ENCODE measurements at places on chromosomes 3 and 15.

DNA sequence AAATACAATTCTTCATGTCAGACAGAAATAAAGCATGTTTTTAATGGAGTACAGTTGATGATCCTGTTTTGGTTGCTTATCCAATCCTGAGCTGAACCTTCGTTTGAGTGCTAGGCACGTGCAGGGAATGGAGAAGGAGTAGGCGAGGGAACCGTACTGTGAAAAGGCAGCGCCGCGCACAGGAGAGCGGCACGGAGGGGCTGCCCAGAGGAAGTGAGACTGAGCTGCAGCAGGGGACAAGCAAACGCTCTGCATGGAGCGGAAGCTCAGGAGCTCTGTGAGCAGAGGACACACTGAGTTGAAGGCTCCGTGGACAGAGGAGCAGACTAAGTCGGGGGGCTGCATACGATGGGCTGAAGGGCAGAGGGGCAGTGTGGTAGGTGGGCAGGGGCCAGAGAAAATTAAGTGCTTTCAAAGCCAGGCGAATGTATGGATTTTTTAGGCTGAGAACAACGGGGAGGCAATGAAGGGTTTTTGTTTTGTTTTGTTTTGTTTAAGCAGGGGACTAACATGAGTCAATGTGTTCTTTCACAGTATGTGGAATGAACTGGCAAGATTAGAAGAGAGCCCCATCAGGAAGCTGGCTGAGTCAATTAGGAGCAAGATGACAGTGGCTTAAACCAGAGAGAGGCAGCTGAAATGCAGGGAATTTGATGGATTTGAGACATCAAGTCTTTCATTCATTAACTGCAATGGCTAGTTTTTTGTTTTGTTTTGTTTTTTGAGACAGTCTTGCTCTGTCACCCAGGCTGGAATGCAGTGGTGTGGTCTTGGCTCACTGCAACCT, 23.8 kb upstream of the TM2D3 start:
- no peak for DNase-seq

GRCh38 chr3:189195302-189195701, 23.5 kb downstream of the TPRG1 start:
- no peak for DNase-seq

- no peak for DNase-seq
Measured at GRCh38 chr3:161253711-161254110, 32.6 kb downstream of the NMD3 start.

DNA sequence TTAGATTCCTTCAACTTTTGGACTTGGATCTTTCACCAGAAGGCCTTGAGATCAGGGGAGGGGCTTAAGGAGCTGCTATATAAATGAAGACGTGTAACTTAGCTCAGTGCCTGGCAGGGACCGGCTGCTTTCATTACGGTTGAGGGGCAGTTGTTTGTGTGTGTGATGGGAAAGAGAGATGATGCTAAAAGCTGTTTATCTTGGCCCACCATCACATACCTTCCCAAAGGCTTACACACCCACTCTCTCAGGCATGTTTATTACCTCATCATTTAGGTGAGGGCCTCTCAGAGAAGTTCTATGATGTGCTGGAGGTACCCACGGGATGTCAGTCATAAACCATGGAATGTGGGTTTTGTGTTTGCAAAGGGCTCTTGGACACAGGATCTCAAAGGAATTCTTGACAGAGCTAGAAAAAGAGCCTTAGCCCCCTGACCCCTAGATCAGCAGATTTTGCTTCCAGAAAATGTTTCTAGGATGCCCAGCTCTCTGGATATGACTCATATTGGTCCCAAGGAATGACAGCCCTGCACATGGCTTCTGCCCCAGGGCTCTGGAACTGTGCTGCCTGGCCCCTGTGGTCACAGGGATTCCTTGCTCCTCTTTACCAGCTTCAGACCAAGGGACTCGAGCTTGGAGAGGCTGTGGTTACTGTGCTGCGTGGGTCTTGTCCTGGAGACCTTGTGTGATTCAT, 15.9 kb upstream of the SMAD3 start:
- DNase-seq = no peak

DNA sequence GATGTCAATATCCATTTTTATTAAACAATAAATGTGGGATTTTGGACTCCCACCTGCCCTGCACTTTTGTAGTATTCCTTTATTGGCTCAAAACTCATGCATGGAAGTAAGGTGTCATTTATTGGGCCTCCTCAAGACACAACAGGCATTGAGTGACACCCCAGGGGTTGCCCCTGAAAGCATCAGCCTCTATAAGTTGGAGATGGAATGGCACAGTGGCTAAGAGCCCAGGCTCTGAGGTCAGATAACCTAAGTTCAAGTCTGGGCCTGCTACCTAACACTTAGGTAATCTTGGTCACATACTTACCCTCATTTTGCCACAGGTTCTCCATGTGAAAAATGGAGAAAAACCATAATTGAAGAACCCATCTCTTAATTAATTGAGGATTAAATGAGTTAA, 4.6 kb downstream of the CAPN3 start:
- no peak for DNase-seq

DNA sequence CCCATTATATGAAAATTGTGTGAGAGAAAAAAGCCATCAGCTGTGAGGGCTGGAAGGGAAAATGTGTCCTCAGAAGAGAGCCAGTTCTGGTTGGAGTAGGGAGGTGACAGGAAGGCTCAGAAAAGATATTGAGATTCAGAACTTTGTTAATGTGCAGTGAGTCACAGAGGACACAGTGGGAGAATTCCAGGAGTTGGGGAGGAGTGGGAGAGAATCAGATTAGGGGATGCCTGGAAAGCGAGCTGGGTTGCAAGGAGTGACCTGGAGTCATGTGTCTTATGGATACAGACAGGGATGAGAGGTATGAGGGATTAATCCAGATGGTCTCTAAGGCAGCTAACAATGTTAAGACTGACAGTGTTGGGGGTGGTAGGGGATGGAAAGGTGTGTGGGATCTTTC, 67.5 kb downstream of the CHST2 start:
- no peak for DNase-seq

- DNase-seq = no peak
Measured at GRCh38 chr3:115626721-115627120, 3.4 kb downstream of the GAP43 start.

DNA sequence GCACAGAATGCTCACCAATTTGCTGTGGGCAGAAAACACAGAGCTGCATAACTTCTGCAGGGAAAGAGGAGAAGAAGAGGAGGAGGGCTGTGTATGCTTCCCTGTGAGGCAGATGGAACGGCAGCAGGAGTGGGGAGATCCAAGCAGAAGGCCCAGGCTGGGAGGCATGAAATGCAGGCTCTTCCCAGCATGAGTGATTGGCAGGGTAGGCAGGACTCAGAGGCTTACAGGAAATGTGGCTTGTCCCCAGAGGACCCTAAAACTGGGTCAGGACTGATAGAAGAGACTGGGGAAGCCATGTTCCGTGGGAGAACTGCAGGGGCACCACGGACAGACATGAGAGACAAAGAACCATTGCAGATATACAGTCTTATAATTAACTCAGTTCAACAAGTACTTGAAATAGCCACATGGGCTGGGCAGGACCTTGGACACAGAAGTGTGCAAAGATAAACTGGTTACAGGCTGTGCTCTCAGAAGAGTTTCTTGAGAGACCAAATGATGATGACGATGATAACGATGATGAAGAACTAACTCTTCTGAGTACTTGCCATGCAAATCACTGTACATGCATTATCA, 286.9 kb downstream of the EPHB1 start:
- no peak for DNase-seq

- no peak for DNase-seq
Measured at GRCh38 chr15:86066174-86066834, 13.4 kb upstream of the AGBL1 start.

- DNase-seq = no peak
Measured at GRCh38 chr15:101489237-101489598, 289 bp downstream of the PCSK6 start.

DNA sequence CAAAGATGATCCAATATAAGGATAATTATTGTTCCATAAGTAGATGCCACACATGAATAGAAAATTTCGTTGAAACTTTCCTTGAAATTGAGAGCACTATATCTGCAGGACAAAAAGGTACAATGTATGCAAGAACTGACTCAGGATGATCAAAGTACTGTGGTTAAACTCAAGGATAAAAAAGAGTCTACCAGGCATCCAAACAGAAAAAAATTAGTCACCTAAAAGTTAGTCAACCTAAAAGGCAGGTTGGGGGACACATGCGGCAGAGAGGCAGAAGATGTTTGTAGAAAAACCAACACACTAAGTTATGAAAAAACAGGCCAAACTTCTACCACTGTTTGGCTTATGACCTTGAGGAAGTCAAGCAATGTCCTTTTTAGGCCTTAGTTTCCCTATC, 68.7 kb downstream of the GSK3B start:
- no peak for DNase-seq

- DNase-seq = no peak
Measured at GRCh38 chr3:138448631-138449030, 14.2 kb downstream of the ESYT3 start.

- DNase-seq = no peak
Measured at GRCh38 chr3:196688349-196688748, 23.7 kb downstream of the CEP19 start.

- no peak for DNase-seq
Measured at GRCh38 chr3:181610973-181611265, 100.8 kb upstream of the SOX2 start.

GRCh38 chr15:64694816-64695215, 80.6 kb downstream of the RBPMS2 start:
- no peak for DNase-seq

DNA sequence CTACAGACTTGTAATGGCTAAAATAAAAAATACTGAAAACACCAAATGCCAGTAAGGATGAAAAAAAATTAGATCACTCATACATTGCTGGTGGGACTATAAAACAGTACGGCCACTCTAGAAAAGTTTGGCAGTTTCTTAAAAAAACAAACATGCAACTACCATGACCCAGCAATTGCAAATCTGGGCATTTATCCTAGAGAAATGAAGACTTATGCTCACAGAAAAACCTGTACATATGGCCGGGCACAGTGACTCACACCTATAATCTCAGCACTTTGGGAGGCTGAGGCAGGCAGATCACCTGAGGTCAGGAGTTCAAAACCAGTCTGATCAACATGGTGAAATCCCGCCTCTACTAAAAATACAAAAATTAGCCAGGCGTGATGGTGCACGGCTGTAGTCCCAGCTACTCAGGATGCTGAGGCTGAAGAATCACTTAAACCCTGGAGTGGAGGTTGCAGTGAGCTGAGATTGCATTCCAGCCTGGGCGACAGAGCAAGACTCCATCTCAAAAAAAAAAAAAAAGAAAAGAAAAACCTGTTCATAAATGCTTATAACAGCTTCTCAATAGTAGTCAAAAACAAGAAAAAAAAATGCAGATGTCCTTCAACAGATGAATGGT, 5.6 kb downstream of the TP53BP1 start:
- DNase-seq = no peak

DNA sequence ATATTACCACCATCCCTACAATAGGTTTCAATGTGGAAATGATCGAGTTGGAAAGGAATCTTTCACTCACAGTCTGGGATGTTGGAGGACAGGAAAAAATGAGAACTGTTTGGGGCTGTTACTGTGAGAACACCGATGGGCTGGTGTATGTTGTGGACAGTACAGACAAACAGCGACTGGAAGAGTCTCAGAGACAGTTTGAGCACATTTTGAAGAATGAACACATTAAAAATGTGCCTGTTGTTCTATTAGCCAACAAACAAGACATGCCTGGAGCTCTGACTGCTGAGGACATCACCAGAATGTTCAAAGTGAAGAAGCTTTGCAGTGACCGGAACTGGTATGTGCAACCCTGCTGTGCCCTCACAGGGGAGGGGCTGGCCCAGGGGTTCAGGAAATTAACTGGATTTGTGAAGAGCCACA, 510 bp downstream of the ARL14 start:
- no peak for DNase-seq

DNA sequence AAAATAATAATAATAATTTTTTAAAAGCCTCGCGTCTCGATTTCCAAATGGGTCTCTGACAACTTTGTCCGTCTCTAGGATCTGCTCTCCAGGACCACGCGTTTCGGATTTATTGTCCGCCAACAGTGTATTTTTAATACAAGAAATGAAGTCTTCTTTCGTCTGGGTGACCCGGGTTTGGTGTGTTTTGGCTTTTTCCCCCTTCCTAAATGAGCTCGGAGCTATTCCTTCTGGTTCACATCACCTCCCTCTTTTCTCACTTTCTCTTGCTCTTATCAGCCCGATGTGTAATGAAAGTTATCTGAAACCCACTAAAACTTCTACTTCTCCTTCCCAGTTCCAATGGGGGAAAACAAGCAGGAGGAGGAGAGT, 516.7 kb downstream of the MECOM start:
- DNase-seq = no peak

- DNase-seq = no peak
Measured at GRCh38 chr3:61454801-61455200, 106.6 kb upstream of the PTPRG start.

DNA sequence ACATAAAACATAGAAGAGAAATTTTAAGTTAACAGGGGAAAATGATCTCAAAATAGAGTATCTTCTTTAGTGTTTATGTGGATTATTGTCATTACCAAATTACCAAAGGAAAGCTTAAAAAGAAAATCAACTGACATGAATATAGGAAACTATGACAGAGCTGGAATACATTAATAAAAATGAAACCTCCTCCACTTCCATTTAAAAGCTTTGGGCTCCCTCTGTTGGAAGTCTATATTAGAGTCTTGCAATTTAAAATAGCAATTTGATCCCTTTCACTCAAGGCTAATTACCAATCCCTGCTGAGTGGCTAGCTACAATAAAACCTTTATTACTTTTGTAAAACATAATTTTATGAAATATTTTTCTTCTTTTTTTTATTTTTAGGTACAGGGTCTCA, 61.4 kb upstream of the IMPG2 start:
- no peak for DNase-seq

DNA sequence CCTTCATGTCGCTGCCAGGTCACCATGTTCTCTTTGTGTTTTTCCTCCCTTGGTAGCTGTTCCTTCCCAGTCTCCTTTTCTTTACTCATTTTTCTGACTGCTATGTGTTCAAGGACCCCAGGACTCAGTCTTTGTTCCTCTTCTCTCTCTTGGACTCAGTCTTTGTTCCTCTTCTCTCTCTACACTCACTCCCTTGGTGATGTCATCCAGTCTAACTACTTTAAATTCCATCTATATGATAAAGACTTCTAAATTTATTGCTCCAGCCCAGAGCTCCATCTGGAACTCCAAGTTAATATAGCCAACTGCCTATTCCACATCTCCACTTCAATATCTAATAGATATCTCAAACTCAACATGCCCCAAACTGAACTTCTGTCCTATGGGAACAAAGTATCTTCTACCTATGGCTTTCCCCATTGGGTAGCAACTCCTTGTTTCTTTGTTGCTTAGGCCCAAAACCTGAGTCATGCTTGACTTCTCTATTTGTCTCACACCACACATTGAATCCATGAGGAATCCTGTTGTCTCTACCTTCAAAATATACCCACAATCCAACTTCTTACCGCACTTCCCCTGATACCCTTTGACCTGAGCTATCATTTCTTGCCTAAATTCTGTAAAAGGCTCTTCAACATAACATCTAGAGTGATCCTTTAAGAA, 4.9 kb upstream of the DYNC1LI1 start:
- no peak for DNase-seq

GRCh38 chr3:46194868-46195553, 13.1 kb downstream of the CCR1 start:
- DNase-seq = no peak

- no peak for DNase-seq
Measured at GRCh38 chr3:42159706-42160472, 68.7 kb downstream of the TRAK1 start.
